ENCODE measurements at places on chromosomes 3 and 15. TPM values are rescaled to one million over a fixed set of nuclear protein-coding genes. Genes with fewer than 3 reads are reported as not detected.

AHSG gene
- 559 TPM for total RNA-seq

TP63 gene
- 2.4 TPM for total RNA-seq

ALPK3 gene
- total RNA-seq, result 25.9 TPM

BCL2A1 gene
- total RNA-seq, result 7.8 TPM

CLSTN2 gene
- 27.0 TPM for total RNA-seq

CPEB1 gene
- total RNA-seq, result 0.87 TPM

TMC3 gene
- 0.43 TPM for total RNA-seq

GOLGA8S gene
- 0.03 TPM for total RNA-seq

SGO1 gene
- total RNA-seq, result 4.5 TPM

GRAMD2A gene
- 4.4 TPM for total RNA-seq

NRROS gene
- 0.33 TPM for total RNA-seq

IL5RA gene
- total RNA-seq, result 1.5 TPM

BFSP2 gene
- not detected for total RNA-seq

XCR1 gene
- total RNA-seq, result 0.27 TPM

NOX5 gene
- 0.13 TPM for total RNA-seq

SEMA3F gene
- 11.8 TPM for total RNA-seq

TGM5 gene
- not detected for total RNA-seq

GNL3 gene
- 84.8 TPM for total RNA-seq

ZMYND10 gene
- 0.44 TPM for total RNA-seq

SCN11A gene
- 3.7 TPM for total RNA-seq

POLR2M gene
- total RNA-seq, result 56.7 TPM

CCDC12 gene
- total RNA-seq, result 41.1 TPM

DNAH12 gene
- 1.1 TPM for total RNA-seq

GABRB3 gene
- 1.8 TPM for total RNA-seq

GUCA1C gene
- total RNA-seq, result 0.28 TPM

FGF7 gene
- 13.0 TPM for total RNA-seq

C3orf20 gene
- total RNA-seq, result 0.07 TPM

RAD54L2 gene
- total RNA-seq, result 17.5 TPM

MAP6D1 gene
- total RNA-seq, result not detected

DZIP1L gene
- 7.5 TPM for total RNA-seq

CCDC191 gene
- 3.0 TPM for total RNA-seq

TEX9 gene
- 9.0 TPM for total RNA-seq

CYP1A2 gene
- total RNA-seq, result not detected

ATP6V1A gene
- total RNA-seq, result 81.7 TPM

CFAP20DC gene
- total RNA-seq, result 2.6 TPM

TRIP4 gene
- 15.6 TPM for total RNA-seq

GJD2 gene
- total RNA-seq, result not detected

HCN4 gene
- total RNA-seq, result 0.16 TPM

CCR1 gene
- 2.7 TPM for total RNA-seq

LMOD3 gene
- total RNA-seq, result not detected

PLA2G4D gene
- 0.04 TPM for total RNA-seq

PPM1L gene
- total RNA-seq, result 13.1 TPM
